ENCODE measurements at places on chromosomes 6 and 20.

GRCh38 chr20:8749101-8749500 lies 319.8 kb upstream of the PLCB4 start:
- no peak overlapping the region for H3K4me3 ChIP-seq
- no peak for DNase-seq
- H3K27ac ChIP-seq: no peak overlapping the region
- no peaks in the 10 kb centered on the region for H3K4me1 ChIP-seq

- H3K4me3 ChIP-seq: no peak overlapping the region
- H3K4me1 ChIP-seq: no peaks in the 10 kb centered on the region
- no peaks in the 10 kb centered on the region for H3K36me3 ChIP-seq
- no peak overlapping the region for H3K27ac ChIP-seq
- H3K27me3 ChIP-seq: no peaks in the 10 kb centered on the region
Observed at GRCh38 chr6:108302386-108302785, 7.5 kb downstream of the AFG1L start.

DNA sequence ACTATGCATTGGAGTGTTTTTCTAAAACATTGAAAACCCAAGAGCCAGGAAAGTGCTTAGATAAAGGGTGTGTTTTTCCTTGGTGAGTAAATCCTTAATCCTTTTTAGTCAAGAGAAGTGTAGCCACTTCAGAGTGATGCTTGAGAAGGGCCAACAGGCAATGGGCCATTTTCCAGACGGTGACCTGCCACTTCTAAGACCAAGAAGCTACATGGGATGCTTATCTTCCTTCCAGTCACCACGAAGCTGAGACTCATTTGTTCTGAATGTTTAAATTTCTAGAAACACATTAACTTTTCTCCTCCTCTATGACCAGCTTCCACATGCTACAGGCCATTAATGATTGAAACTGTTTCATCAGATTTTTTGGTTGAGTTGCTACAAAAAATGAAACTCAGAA lies 34.4 kb upstream of the NHSL1 start:
- no peaks in the 10 kb centered on the region for H3K36me3 ChIP-seq
- DNase-seq: no peak
- H3K27me3 ChIP-seq: no peaks in the 10 kb centered on the region
- no peaks in the 10 kb centered on the region for H3K4me1 ChIP-seq

DNA sequence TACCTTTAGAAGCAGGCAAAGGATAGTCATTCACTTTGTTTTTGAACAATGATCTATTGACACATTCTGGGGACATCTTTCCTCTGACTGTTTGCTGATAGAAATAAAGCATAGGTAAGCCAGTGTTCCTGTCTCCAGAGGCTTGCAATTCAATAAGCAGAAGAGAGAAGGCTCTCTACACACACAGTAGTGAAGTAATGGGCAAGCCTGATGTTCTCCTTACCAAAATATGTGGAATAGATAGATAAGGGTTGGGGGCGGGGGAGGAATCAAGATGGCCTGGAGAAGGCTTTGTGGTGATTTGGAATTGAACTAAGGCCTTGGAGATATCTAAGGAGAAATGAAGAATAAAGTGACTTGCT lies 27.3 kb downstream of the PAQR8 start:
- no peak for DNase-seq
- peaks cover 7% of the 10 kb centered on the region for H3K36me3 ChIP-seq
- H3K4me3 ChIP-seq: no peak overlapping the region
- H3K27ac ChIP-seq: peak overlapping the region; percentile 89
- no peaks in the 10 kb centered on the region for H3K27me3 ChIP-seq

GRCh38 chr20:17732907-17733521 lies 33.2 kb downstream of the BANF2 start:
- no peaks in the 10 kb centered on the region for H3K4me1 ChIP-seq
- no peak overlapping the region for H3K27ac ChIP-seq
- no peaks in the 10 kb centered on the region for H3K27me3 ChIP-seq
- H3K4me3 ChIP-seq: no peak overlapping the region

- no peak overlapping the region for H3K4me3 ChIP-seq
- peaks cover 39% of the 10 kb centered on the region for H3K36me3 ChIP-seq
- no peak for DNase-seq
- no peaks in the 10 kb centered on the region for H3K4me1 ChIP-seq
- H3K27me3 ChIP-seq: no peaks in the 10 kb centered on the region
Observed at GRCh38 chr6:43447604-43448003, 7.7 kb downstream of the DLK2 start.

GRCh38 chr6:39543950-39544349 lies 181.3 kb downstream of the KIF6 start:
- peaks cover 2% of the 10 kb centered on the region for H3K27me3 ChIP-seq
- H3K4me3 ChIP-seq: no peak overlapping the region
- H3K36me3 ChIP-seq: no peaks in the 10 kb centered on the region
- DNase-seq: no peak
- no peak overlapping the region for H3K27ac ChIP-seq
- no peaks in the 10 kb centered on the region for H3K4me1 ChIP-seq

- no peak for DNase-seq
- H3K36me3 ChIP-seq: no peaks in the 10 kb centered on the region
- no peaks in the 10 kb centered on the region for H3K4me1 ChIP-seq
- H3K4me3 ChIP-seq: no peak overlapping the region
Observed at GRCh38 chr6:22327881-22328280, 31.0 kb upstream of the PRL start.

DNA sequence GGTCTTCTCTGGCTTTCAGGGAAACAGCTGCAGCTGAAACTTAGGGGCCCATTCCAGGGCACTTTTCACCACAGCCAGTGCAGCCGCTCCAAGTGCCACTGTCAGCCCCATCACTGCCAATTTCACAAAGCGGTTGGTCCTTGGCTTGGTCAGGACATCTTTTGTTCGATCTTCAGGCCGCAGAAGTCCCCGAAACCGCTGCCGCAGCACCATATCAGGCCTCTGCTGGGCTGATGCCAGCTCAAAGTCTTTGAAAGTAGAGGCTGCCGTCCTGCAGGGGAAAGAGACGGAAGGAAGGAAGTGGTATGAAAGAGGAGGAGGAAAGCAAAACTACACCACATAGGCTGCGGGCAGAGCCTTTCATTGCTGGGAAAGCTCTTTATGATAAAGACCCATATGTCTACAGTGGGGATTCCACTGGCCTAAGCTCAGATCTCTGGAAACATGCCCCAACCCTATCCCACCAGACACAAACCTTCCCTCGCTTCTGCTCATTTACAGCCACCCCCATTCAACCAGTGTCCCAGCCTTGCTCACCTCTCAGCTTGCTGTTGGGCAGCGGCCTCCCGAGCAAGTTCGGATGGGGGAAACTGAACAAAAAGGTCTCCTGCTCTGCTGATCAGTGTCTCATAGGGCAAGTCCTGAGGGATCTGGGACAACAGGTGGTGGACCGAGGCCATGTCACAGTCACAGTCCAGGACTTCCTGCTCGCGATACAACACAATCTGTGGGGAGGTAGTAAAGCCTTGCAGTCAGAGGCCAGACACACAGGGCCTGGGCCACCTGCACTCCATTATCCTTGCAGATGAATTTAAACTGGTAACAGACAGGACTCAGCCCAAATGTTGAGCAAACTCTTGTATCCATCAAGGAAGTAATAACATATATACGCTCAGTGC lies 23.5 kb downstream of the TBC1D20 start:
- DNase-seq: peak; percentile 58
- peak overlapping the region; percentile 70 for H3K4me3 ChIP-seq
- H3K27me3 ChIP-seq: no peaks in the 10 kb centered on the region
- H3K27ac ChIP-seq: peak overlapping the region; percentile 31
- peaks cover 59% of the 10 kb centered on the region for H3K36me3 ChIP-seq

- no peaks in the 10 kb centered on the region for H3K36me3 ChIP-seq
- no peak overlapping the region for H3K27ac ChIP-seq
- H3K4me1 ChIP-seq: no peaks in the 10 kb centered on the region
Observed at GRCh38 chr6:40714576-40715564, 127.7 kb upstream of the LRFN2 start.

GRCh38 chr6:170344631-170345576 lies 38.3 kb downstream of the FAM120B start:
- peaks cover 15% of the 10 kb centered on the region for H3K36me3 ChIP-seq
- no peak overlapping the region for H3K27ac ChIP-seq
- H3K4me3 ChIP-seq: no peak overlapping the region
- DNase-seq: no peak
- H3K4me1 ChIP-seq: no peaks in the 10 kb centered on the region

GRCh38 chr20:64188091-64188490 lies 23.8 kb downstream of the MYT1 start:
- no peak overlapping the region for H3K4me3 ChIP-seq
- peaks cover 35% of the 10 kb centered on the region for H3K27me3 ChIP-seq
- H3K4me1 ChIP-seq: peaks cover 4% of the 10 kb centered on the region
- DNase-seq: no peak
- H3K36me3 ChIP-seq: no peaks in the 10 kb centered on the region

- no peaks in the 10 kb centered on the region for H3K27me3 ChIP-seq
- DNase-seq: no peak
- H3K27ac ChIP-seq: no peak overlapping the region
- no peak overlapping the region for H3K4me3 ChIP-seq
- no peaks in the 10 kb centered on the region for H3K36me3 ChIP-seq
- H3K4me1 ChIP-seq: no peaks in the 10 kb centered on the region
Observed at GRCh38 chr6:105035299-105035698, 78.4 kb downstream of the LIN28B start.

GRCh38 chr20:10476319-10476724 lies 41.2 kb downstream of the SLX4IP start:
- H3K36me3 ChIP-seq: no peaks in the 10 kb centered on the region
- H3K4me1 ChIP-seq: peaks cover 5% of the 10 kb centered on the region
- no peaks in the 10 kb centered on the region for H3K27me3 ChIP-seq
- DNase-seq: no peak
- H3K4me3 ChIP-seq: no peak overlapping the region

DNA sequence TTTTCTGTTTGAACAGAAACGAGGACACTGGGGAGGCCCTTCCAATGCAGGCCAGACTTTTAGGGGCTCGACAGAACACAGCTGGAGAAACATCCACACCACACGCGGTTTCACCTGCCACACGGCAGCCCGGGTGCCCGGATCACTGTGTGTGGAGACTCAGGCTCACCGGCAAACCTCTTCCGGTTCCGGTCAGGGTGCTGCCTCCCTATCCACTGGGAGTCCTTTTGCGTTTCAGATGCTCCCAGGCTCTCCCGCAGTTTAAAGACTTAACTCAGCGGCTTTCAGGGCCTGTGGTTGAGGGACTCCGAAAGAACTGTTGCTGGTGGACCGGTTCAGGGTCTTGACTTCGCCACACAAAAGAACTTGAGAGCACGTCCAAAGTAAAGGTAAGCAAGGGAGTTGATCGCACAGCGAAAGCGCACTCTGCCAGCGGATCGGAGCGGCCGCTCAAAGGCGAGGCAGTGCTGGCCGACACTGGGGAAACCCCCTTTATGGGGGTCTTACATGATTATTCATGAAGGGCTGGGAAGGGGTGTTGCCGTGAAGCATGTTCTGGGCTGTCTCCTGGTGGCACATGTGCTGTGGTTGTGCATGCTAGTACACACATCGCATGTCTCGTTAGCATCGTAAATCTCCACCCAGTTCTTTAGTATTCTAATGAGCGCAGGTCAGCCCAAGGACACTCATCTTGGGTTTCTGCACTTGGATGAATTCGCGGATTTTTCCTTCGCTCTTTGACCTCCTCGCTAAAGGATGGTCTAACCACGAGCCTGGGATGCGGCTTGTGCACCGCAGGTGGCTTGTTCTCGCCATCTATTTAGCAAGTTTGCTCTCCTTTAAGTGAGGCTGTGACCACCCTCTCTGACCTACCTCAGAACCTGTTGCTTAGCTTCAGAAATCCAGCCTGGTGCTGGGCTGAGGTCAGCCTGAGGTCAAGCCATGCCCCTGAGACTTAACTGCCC lies 180.3 kb downstream of the CDH26 start:
- H3K4me1 ChIP-seq: peaks cover 9% of the 10 kb centered on the region
- H3K4me3 ChIP-seq: peak overlapping the region; percentile 15
- no peak overlapping the region for H3K27ac ChIP-seq
- peak; percentile 39 for DNase-seq

DNA sequence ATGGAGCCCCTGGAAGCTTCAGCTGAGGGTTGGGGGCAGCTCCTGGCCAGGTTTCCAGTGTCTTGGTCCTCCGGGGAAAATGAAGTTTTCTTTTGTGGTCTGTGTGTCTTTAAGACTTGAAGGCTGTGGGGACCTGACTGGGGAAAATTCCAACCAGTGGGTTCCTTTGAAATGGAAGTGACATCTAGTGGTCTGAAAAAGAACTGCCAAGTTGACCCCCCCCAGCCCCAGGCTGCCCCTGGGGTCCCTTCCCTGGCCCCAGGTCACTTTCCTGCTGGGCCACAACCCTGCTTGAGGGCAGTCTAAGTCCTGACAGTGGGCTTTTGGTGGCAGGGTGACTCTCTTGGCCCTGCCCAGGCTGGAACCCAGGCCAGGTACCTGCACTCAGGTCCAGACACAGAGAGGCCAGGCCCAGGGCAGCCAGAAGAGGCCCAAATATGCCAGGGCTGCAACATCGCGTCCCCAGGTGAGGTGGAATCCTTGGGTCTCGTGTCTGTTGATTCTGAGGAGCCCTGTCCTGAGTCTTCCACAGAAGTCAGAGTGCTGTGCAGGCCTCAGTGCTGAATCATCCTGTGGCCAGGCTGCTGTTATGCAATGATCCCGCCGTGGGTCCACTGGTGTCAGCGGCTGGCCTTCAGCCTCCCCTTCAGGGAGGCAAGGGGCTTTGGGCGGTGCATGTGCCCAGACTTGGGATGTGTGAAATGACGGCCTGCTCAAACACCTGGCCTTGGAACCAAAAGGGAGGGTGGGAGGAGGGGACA lies 68.4 kb downstream of the VEGFA start:
- H3K4me1 ChIP-seq: no peaks in the 10 kb centered on the region
- H3K27ac ChIP-seq: no peak overlapping the region
- no peak overlapping the region for H3K4me3 ChIP-seq
- H3K27me3 ChIP-seq: no peaks in the 10 kb centered on the region
- no peak for DNase-seq

GRCh38 chr20:15843777-15844176 lies 729.5 kb downstream of the KIF16B start:
- no peak overlapping the region for H3K4me3 ChIP-seq
- no peaks in the 10 kb centered on the region for H3K4me1 ChIP-seq
- no peaks in the 10 kb centered on the region for H3K36me3 ChIP-seq
- H3K27me3 ChIP-seq: no peaks in the 10 kb centered on the region
- no peak for DNase-seq

- H3K36me3 ChIP-seq: no peaks in the 10 kb centered on the region
- DNase-seq: no peak
- no peak overlapping the region for H3K4me3 ChIP-seq
- no peaks in the 10 kb centered on the region for H3K27me3 ChIP-seq
- H3K27ac ChIP-seq: no peak overlapping the region
Observed at GRCh38 chr6:23633996-23634395, 492.0 kb upstream of the NRSN1 start.

GRCh38 chr6:82030761-82031503 lies 216.6 kb downstream of the IBTK start:
- no peaks in the 10 kb centered on the region for H3K4me1 ChIP-seq
- H3K36me3 ChIP-seq: no peaks in the 10 kb centered on the region
- no peak for DNase-seq
- no peak overlapping the region for H3K4me3 ChIP-seq
- no peak overlapping the region for H3K27ac ChIP-seq
- H3K27me3 ChIP-seq: no peaks in the 10 kb centered on the region

- DNase-seq: no peak
- H3K36me3 ChIP-seq: peaks cover 11% of the 10 kb centered on the region
- no peaks in the 10 kb centered on the region for H3K27me3 ChIP-seq
- no peaks in the 10 kb centered on the region for H3K4me1 ChIP-seq
- H3K4me3 ChIP-seq: no peak overlapping the region
Observed at GRCh38 chr6:129606664-129607063, 103.3 kb downstream of the ARHGAP18 start.

GRCh38 chr20:5859608-5860007 lies 90.7 kb downstream of the TRMT6 start:
- H3K4me1 ChIP-seq: no peaks in the 10 kb centered on the region
- no peak overlapping the region for H3K4me3 ChIP-seq
- no peaks in the 10 kb centered on the region for H3K27me3 ChIP-seq
- H3K36me3 ChIP-seq: no peaks in the 10 kb centered on the region

- no peaks in the 10 kb centered on the region for H3K4me1 ChIP-seq
- no peak overlapping the region for H3K27ac ChIP-seq
- H3K4me3 ChIP-seq: no peak overlapping the region
- H3K36me3 ChIP-seq: no peaks in the 10 kb centered on the region
- H3K27me3 ChIP-seq: no peaks in the 10 kb centered on the region
Observed at GRCh38 chr6:128057541-128057940, 156.7 kb upstream of the THEMIS start.

All from T-cell (primary cell).